ENCODE measurements at places on chromosomes 5 and 9.

DNA sequence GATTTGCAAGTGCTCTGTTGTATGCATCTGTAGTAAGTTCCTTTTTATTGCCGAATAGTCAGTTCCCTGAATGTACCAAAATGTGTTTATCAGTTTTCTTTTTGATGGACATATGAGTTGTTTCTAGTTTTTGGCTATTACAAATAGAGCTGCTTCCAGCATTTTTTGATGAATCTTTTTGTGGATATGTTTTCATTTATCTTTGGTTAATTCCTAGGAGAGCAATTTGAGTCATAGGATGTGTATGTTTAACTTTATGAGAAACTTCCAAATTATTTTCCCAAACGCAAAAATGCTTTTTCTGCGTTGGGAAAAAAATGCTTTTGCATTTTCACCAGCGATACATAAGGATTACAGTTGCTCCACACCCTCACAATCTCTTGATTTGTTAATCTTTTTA, 287.7 kb downstream of the FER start:
- DNase-seq, result no peak

DNA sequence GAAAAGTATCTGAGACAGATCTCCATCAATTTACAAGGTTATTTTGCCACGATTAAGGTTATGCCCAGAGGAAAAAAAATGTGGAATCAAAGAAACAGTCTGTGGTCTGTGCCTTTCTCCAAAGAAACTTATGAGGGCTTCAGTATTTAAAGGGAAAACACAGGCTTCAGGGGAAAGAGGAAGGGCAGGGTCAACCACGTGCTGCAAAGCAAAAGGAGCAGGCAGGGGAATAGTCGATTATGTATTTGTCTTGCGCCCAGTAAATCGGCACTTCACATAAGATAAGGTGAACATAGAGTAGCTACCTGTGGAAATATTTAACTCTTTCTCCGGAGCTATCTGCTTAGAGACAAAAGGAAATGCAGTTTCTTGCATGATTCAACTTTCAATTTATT, 343.7 kb downstream of the RAB3C start:
- DNase-seq, result no peak

DNA sequence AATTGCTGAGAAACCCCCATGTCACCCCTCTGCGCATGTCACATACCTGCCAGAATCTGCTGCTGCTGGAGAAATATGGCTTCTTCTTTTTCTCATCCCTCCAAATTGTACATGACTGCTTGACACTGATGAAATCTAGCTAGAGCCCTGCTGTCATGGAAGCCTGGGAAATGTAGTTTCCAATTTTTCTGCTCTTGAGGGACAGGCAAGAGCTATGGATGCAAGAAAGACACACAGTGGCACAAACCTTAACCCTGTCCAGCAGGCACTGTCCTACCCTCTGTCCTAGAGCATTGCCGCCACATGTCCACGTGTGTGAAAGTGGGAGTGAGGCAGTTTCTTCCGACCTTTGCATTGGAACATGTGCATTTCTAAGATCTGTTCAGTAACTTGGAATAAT, 255.5 kb upstream of the SEMA6A start:
- no peak for DNase-seq

DNA sequence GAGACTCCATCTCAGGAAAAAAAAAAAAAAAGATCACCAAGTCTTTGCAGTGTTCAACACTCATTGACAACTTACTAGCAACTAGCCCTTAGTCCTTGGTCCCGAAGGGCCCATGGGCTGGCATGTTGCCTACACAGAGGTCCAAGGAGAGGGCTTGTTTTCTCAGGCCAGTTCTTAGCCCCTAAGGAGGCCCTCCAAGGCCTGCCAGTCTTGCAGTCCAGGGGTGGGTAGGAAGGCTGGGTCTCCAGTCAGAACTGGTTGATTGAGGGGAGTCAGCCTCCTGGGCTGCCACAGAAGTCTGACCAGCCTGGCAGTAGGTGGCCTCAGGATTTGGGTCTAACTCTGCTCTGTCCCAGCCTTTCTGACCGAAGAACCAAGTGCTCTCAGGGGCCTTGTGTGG, 32.7 kb downstream of the IER5L start:
- no peak for DNase-seq

GRCh38 chr5:132003170-132003744, 8.2 kb downstream of the ACSL6 start:
- DNase-seq, result no peak

DNA sequence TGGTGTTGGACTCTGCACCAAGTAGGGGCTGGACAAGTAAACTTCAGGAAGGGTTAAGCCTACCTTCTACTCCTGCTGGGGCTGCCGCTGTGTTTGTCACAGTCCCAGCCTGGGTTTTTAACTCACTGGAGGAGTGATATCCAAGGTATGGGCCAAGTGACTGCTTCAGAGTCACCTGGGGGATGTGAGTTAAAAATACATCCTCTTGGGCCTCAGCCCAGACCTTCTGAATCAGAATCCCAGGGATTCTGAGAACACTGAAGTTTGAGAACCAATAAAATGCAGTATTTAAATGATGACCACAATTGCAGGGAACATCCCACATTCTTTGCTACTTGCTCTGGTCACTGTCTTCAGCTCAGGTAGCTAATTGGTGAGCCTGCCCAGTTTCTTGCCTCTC, 95.1 kb upstream of the DNAH5 start:
- no peak for DNase-seq

DNA sequence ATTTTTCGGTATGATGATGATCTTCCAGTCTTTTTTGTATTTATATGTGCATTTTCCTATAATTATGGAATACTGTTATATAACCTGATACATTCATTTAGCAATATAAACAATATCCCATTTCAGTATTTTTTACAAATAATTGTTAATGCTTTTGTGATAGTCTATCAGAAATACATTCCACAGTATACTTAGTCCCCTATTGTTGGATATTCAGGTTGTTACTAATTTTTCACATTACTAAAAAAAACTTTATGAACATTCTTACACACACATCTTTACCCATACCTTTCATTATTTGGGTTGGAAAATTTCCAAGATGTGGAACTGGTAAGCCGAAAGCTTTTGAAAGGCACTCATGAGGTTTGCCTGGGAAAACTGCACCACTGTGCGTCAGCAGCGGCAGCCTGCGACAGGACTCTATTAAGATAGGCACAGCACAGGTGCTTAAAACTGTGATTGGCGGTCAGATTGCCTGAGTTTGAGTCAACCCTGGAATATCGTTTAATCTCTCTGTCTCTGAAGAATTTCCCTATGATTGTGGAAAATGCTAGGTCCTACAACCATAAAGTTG, 147.5 kb upstream of the ERCC6L2 start:
- no peak for DNase-seq

DNA sequence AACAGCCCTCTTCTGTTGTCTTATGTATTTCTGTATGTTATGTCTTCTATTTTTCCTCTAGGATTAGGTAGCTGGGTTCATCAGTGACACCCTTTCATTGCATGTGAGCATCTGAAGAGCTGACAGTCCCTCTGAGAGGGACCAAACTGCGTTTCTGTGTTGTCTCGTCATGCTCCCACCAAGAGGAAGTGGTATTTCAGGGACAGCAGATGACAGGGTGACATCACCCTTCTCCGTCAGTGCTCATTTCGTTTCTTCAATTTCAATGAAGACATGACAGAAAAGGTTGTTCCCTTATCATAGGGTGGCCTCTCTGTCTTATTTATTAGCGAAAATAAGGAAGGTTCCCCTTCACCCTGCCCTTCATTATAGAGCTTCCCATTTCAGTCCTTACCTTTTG, 225.9 kb upstream of the NR4A3 start:
- peak; percentile 28 for DNase-seq

DNA sequence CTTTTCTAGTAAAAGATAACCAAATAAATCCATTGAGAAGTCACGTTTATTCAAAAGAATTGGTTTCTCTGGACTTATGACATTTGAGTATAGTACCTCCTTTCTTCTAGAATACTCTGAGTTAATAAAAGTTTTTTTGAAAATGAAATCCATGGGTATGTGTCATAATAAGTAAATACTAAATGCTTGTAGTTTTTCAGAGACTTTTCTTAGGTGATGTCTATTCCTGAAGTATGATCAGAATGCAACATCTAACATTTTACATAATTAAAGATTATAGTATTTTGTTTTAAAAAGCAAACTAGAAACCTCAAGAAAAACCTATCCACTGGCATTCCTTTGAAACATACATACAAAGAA, 63.2 kb downstream of the NFIB start:
- no peak for DNase-seq

DNA sequence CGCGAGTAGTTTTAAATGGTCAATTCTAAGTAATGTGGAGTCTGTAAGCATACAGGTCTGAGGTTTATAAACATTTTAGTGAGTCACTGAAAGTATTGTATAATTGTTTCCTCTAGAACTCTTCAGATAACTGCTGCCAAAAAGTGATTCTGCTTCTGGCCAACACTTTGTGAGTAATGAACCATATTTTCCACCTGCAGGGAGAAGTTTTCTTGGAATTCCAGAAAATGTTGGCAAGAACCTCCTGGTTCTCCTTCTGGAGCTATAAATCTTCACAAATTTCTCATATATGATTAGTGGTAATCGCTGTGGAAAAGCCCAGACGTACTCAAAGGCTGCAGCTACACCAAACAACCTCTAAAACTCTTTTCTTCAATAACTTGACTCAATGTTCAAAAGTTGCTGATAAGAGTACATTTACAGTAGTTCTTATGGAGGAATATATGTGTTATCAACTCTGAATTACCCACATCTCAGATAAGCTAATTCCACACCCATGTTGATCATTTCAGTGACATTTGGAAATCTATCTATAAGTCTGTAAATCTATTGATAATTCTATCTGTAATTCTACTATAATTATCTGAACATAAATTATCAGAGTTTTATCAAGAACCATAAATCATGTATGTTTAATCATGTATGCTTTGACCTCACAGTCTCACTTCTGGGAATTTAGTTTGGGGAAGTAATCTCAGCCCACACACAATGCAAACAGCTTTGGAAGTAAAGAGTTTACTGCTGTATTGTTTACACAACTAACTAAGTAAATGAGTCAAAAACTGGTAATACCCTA, 74.1 kb downstream of the FNBP1 start:
- no peak for DNase-seq

- no peak for DNase-seq
Measured at GRCh38 chr5:73812962-73813588, 187.1 kb downstream of the ARHGEF28 start.

DNA sequence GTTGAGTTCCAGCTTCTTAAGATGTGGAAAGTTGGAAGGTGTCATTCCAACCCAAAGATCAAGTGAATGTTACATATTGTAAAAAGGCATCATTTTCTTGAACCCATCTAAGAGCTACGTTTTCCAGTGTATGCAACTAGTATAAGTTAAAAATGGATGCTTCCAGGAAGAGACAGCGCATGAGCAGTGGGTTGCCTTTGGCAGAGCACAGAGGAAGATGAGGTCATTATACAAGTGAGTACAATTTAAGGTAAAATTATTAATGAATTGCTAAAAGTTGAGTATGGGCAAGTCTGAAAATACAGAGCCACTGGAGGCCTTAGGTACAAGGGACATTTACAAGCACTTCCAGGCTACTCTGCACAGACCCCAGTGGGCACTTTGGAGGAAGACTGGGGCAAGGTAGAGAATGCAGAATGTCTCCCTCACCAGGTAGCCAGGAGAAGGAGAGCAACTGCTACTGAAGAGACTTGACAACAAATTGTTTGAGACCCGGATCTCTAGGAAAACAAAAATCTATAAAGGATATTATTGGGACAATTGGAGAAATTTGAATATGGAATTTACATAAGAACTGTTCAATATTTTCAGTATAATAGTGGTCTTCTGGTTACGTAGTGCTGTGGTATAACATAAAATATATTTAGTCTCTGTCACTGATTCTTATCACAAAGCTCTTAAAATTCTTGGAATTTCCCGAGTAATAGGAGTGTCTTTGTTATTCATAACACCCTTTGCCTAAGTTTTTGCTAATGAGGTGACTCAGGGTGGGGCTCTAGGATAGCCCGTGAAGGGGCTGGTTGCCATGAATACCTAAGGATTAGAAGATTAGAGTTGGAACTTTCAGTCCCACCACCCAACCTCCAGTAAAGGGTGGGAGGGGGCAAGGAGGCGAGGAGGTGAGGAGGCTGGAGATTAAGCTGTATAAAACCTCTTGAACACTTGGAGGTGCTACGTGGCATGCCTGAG, 129.9 kb upstream of the FER start:
- no peak for DNase-seq

DNA sequence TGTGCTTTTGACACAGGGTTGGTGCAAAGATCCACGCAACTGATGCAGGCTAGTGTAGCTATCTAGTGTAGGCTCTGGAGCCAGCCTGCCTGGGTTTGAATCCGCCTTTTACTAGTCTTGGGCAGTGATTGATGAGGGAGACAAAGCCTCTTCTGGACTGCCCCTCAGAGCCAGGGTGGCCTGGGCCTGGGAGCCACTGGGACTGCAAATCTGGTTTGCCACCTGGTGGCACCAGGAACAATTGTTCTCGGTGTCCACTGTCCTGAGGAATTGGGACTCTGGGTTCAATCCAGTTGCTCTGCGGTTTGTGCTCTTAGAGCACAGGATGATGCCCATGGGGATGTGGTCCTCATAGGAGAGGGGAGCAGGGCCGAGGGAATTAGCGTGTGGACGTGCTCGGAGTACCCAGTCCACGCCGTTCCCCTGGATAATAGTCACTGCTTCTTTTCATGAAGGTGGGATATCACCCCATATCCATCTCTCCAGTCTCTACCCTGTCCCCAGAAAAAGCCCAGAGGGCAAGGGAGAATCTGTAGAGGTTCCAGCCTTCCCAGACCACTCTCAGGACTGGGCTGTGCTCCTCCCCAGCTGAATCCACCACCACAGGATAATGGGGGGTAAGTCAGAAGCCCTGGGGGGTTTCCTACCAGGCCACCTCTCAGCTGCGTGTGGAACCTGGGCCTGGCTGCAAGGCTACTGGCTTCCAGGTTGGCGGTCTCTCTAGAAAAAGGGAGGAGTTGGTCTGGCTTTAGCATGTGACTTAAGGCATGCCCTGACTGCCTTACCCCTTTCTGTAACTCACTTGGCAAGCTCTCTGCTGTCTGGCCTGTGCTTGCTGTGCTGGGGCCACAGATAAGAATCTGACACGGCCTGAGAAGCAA, 1.9 kb downstream of the B4GALT7 start:
- no peak for DNase-seq

Data from CD4-positive, alpha-beta T cell treated with Interleukin-4 for 4 hours (primary cell).